Midbrain (tissue), 1 donor: ENCODE measurements at places on chromosomes 5 and 9.

DNA sequence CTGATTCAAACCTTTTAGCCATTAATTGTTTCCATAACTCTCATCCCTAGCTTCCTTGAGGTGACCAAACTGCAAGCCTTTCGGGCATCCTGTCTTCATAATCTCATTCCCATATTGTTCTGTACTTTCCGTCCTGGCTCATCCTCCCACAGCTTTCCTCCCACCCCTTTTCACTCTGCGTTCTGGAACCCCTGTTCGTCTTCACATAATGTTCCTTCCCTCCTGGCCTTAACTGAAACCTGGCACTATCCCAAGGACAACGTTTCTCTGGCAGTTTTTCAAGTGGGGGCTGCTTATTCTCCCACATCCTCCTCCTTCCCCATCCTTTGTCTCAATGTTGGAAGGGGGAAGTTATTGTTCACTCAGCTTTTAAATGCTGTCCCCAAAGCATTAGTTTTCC lies 1.5 kb downstream of the ZNF189 start:
- no peak for DNase-seq

DNA sequence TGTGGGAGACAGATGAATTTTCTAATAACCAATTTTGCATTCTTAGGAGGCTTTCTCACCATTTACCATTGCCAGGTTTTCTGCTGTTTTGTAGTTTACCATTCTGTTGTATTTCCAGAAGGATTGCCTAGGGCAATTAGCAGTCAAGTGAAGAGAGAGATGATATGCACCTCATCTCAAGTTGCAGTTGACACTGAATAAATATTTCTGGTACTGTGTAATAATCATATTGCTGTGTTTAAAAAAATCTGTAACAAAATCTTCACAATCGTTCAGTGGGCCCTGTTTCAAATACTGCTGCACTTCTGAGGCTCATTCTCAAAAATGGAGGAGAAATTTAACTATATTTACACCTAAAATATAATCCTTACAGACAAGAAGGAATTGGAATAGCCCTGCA lies 706.1 kb upstream of the PTPRD start:
- no peak for DNase-seq

GRCh38 chr9:31950756-31951155 lies 433.7 kb upstream of the ACO1 start:
- no peak for DNase-seq

GRCh38 chr5:77847814-77848290 lies 71.7 kb upstream of the TBCA start:
- DNase-seq: peak; percentile 46

- peak; percentile 66 for DNase-seq
Measured at GRCh38 chr9:77534376-77535057, 113.6 kb downstream of the GNA14 start.

- no peak for DNase-seq
Measured at GRCh38 chr5:16313761-16314160, 134.2 kb upstream of the MARCHF11 start.

GRCh38 chr9:88266416-88266815 lies 121.8 kb upstream of the SPIN1 start:
- DNase-seq: no peak

DNA sequence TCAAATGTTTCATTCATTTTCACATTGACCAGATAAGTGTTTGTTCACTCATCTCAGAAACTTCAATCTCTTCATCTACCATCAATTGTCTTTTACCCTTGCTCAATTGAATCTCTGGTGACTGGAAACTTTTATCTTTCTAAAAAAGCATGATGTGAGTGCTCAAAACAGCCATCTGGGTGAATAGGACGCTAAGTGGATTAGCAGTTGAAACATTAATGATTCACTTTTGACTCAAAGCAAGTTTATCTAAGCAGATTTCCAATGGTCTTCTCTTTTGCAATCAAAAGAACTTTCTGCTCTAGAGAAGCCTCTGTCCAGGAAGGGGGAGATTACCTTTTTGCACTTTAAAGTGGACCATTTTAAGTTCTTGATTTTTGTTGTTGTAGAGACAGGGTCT lies 22.2 kb downstream of the KLF4 start:
- DNase-seq: no peak

DNA sequence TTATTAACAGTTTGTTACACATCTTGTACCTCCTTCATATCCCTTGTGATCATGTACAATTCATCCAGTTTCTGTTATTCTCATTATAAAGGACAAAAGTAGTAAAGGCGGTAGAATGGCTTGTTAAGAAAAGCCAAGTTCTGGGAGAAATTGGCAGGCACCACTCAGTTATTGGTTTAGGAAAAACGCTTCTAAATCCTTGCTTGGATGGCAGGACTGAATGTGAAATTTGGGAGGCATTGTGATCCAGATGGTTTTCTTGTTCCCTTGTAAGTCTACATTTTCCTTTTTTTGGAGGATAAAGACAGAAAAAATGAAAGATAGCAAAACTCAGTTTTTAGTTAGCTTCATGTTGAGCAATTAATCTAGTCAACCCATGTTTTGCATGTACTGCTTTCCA lies 130.2 kb downstream of the MAT2B start:
- no peak for DNase-seq

GRCh38 chr5:38591523-38591849 lies 35.0 kb upstream of the LIFR start:
- DNase-seq: no peak

GRCh38 chr9:4035777-4036176 lies 264.1 kb downstream of the GLIS3 start:
- DNase-seq: no peak

DNA sequence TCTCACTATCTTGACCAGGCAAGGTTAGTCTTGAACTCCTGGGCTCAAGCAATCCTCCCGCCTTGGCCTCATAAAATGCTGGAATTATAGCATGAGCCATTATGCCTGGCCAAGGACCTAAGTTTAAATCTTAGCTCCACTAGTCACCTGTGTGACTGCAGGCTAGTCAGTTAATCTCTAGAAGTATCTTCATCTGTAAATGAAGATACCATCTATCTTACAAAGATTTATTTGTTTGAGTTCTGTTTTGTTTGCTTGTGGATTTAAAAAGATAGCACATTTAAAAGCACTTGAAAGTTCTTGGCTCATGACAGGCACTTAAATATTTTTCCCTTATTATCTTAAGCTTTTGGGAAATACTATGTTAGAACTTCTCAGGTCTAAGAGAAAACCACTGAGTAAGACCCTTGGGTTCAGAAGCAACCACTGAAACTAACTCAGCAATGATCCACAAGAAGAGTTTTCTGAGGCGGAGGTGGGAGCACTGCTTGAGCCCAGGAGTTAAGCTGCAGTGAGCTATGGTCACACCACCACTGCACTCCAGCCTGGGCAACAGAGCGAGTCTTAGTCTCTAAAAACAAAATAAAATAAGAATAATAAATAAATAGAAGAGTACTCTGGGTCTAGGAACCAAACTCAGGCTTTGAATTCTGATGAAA lies 19.1 kb downstream of the TMEM245 start:
- DNase-seq: no peak

- no peak for DNase-seq
Measured at GRCh38 chr9:16682273-16682672, 188.2 kb downstream of the BNC2 start.

DNA sequence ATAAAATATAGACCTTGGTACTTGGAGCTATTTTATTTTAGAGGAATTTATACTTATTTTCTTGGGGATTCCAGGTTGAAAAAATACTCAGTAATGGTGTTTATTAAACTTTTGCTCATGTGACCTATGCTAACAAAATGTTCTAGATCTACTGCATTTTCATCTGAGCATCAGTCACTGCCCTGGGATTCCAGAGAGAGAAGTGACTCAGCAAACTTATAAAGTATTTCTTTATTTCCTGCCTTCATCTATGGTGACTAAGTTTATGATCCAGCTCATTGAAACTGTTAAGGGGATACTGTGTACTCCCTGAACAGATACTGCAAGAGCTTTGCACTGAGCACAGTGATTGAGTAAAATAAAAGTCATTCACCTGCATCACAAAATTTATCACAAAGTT lies 298.5 kb upstream of the CDH18 start:
- no peak for DNase-seq

GRCh38 chr9:100222674-100223073 lies 123.6 kb downstream of the INVS start:
- peak; percentile 25 for DNase-seq

GRCh38 chr5:169050636-169051035 lies 250.3 kb downstream of the SLIT3 start:
- DNase-seq: no peak

DNA sequence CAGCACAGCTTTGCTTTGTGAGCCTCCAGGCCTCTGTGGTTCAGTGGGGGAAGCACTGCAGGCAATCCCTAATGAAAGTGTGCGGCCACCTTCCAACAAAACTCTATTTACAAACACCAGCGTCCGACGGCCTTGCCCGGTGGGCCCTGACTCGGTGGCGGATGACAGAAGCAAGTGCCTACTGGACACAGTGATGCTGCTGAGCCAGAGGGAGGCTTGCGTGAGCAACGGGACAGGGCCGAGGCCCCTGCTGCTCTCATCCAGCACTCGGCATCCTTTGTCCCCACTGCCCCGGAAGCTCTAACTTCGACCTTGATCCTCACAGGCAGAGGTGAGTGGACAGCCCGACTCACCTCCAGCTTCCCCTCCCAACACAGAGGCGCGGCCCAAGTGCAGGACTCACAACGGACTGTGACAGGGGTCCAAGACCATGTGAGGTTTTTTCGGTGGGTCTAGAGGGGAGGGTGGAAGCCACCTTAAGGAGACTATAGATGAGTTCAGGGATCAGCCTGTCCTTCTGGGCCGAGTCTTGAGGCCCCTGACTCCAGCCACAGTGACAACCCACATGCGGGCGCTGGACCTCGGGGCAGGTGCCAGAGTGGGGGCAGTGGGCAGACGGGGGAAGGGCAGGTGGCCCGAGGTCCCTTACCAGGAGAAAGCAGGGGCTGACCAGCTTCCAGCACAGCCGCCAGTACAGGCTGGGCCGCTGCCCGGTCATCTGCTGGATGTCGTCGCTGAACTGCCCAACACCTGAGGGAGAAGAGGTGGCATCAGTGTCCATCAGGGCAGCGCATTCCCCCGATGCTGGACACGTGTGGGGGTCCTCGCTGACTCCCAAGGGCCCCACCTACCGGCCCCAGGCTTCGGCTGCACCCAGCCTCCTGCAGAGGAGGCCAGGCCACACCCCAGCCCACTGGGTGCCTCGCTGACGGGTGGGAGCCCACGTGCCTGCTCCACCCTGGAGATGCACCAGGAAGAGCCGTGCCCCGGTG lies 39.4 kb downstream of the SLC6A3 start:
- DNase-seq: no peak

GRCh38 chr5:71883742-71884103 lies 164.6 kb downstream of the CARTPT start:
- DNase-seq: no peak

DNA sequence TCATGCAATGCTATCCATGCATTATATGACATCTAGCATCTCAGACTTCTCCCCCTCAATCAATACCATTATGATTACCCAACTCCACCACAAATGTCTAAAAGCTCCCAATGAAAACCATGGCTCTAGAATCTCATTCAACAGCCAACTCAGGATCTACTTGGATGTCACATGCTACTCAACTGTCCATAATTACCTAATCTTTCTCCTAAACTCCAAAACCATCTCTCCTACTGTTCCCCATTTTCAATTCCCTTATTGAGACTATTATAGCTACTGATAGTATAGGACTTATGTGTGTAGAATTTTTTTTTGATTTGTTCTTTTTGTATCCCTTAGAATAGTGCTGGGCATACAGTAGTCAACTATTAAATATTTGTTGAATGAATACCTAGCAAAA lies 8.2 kb upstream of the STRBP start:
- no peak for DNase-seq

- no peak for DNase-seq
Measured at GRCh38 chr5:68314465-68314864, 98.9 kb downstream of the PIK3R1 start.

- no peak for DNase-seq
Measured at GRCh38 chr5:122629121-122629677, 145.7 kb upstream of the SNX2 start.

DNA sequence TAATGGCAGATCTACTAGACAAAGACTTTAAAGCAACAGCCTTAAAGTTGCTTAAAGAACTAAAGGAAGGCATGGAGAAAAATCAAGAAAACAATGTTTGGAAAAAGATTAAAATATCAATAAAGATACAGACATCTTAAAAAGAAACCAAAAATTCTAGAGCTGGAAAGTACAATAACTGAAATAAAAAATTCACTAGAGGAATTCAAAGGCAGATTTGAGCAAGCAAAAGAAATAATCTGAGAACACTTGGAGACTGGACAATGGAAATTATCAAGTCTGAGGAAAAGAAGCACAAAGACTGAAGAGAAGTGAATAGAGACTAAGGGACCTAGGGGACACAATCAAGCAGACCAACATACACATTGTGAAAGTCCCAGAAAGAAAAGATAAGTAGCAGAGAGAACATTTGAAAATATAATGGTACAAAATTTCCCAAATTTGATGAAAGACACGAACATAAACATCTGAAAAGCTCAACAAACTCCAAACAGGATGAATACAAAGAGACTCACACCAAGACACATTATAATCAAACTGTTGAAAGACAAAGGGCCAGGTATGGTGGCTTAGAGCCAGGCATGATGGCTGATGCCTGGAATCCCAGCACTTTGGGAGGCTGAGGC lies 26.3 kb downstream of the SIL1 start:
- DNase-seq: no peak
